IMR-90 (cell line): ENCODE measurements at places on chromosomes 2 and 18. TPM values are rescaled to one million over a fixed set of nuclear protein-coding genes. Genes with fewer than 3 reads are reported as not detected.

GRCh38 chr2:83386549-83386948 lies 1072.5 kb downstream of the SUCLG1 start:
- DNase-seq: no peak

DNA sequence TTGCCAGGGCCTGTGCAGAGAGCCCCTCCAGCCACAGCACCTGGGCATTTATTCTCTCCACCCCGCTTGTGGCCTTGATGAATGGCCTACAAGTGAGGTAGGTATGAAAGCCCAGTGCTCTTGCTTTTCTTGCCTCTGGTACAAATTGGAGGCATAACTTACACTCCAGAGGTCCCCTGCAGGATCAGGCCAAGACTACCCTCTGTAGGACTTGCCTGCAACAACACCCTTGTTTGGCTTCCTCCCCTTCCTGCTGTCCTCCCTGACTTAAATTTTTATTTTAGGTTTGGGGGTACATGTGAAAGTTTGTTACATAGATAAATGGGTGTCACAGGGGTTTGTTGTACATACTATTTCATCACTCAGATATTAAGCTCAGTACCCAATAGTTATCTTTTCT lies 95.7 kb downstream of the CDC42EP3 start:
- DNase-seq: no peak

- no peak for DNase-seq
Observed at GRCh38 chr2:136052369-136053362, 65.3 kb downstream of the CXCR4 start.

- no peak for DNase-seq
Observed at GRCh38 chr18:70068981-70069380, 121.3 kb upstream of the CD226 start.

DNA sequence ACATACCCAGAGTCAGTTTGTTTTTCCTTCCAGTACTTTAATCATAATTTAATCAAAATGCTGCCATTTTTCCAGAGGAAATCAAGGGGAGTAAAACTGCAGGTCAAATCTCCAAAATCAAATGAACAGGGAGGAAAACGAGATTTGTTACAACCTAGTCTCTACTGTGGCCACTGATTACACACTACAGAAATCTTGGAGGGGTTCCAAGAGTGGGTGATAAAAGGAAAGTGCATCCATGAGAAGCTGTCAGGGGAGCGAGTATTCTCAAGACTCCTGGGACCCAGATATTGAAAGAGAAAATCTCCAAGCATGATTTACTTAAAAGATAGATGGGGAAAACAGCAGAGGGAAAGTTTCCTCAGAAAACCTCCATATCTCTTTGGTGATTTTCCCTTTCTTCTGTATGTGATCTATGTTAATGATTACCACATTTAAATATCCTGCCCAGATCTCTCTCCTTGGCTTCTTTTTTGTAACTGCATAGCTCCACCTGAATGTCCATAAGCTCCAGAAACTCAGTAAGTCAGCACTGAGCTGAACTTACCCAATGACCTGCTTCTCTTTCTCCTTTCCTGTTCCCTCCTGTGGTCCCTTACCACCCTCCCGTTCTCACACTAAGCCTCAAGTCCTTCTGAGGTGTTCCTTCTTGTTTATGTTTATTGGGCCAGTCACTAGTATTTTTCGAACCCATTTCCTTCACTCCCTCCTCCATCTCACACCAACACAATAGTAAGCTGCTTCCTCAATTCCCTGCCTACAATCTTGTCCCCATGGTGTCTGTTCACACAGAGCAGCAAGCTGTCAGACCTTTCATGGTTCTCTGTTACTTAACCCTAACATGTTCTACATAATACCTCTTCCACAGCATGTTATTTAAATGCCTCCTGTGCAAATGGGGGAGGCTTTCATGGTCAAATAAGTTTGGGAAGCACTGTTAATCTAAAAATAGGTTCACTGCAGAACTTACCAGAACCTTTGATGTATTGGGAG lies 73.9 kb upstream of the TWSG1 start:
- DNase-seq: peak; percentile 5

- no peak for DNase-seq
Observed at GRCh38 chr2:3100386-3100785, 277.2 kb downstream of the EIPR1 start.

- no peak for DNase-seq
Observed at GRCh38 chr2:43306197-43306596, 79.8 kb upstream of the ZFP36L2 start.

- DNase-seq: peak; percentile 6
Observed at GRCh38 chr2:201639205-201639604, 4.1 kb downstream of the TMEM237 start.

DNA sequence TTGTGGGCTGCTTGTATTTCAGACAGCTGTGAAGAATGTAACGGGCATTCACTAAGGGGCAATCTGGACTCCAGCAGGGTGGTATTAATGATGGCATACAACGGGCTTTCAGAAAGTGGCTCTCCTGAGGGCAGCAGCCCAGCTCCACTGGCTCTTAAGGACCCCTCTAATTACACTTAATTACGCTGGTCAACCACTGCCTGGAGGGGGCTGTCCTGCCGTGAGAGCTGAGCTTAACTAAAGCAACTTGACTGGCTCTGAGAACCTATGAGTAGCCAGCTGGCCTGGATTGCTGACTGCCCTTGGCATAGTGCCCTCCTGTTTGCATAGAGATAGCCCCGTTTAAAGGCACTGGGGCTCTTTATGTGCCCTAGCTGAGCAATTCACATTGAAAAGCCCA lies 3.8 kb downstream of the LIPG start:
- DNase-seq: peak; percentile 16

DNA sequence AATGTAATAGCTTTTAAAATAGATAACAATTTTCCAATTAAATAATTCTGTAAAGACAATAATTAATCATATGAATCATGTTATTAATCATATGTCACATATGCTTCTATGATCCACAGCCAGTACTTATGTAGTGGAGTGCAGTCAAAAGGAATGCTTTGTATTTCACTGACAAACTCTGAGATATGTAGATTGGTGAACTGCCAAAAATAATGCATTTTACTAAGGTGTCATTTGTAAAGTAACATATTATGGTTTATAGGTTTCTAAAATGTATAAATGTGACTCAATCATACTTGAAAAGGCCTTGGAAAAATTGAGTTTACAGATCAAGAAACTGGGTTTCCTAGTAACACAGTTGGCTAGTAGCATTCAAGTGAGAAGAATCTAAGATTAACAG lies 93.8 kb upstream of the KCNH7 start:
- DNase-seq: no peak

DNA sequence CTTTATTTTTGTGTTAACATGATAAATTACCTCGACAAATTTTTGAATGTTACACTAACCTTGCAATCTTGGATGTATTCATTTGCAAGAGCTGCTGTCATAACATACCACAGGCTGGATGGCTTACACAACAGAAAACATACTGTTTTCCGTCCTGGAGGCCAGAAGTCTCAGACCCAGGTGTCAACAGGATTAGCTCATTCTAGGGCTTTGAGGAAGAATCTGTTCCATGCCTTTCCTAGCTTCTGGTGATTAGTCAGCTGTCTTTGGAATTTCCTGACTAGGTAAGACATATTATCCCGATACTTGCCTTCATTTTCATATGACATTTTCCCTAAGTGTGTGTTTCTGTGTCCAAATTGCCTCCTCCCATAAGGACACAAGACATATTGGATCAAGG lies 188.6 kb upstream of the CDH19 start:
- no peak for DNase-seq

GRCh38 chr18:56563568-56563967 lies 74.8 kb downstream of the TXNL1 start:
- no peak for DNase-seq

DNA sequence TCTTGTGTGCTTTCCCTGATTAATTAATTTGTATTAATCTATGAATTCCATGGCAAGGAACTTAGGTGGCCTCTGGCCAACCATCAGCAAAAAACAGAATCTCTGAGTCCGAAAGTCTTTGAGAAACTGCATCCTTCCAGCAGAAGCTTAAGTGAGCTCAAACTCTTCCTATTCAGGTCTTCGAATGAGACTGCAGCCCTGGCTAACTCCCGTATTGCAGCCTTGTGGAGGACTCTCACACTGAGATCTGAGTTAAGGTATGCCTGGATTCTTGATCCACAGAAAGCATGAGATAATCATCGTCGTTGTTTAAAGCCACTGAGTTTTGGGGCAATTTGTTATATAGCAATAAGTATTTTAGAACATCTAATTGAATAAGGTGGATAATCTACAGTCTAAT lies 1143.9 kb upstream of the NXPH2 start:
- DNase-seq: no peak

GRCh38 chr2:150135223-150135883 lies 352.1 kb downstream of the RND3 start:
- no peak for DNase-seq

GRCh38 chr18:13583576-13584550 lies 142.5 kb downstream of the FAM210A start:
- DNase-seq: no peak

GRCh38 chr2:221606424-221606823 lies 34.3 kb upstream of the EPHA4 start:
- DNase-seq: no peak

- peak; percentile 97 for DNase-seq
Observed at GRCh38 chr18:77101410-77102258, 30.9 kb downstream of the MBP start.

DNA sequence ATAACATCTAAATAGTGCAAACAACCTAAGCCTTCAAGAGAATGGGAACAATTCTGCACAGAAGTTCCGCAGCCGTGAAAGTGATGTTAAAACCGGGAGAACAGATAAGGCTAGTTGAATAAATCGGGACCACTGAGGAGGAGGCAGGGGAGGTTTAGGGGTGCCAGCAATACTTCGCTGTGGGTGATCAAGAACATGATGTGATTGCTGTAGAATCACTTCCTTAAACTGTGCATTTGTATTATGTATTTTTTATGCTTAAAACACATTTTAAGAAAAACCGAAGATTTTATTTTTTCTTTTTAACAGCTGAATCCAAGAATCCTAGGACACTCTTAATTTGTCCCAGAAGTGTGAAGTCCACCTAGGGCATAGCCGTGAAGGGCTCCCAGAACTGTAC lies 33.6 kb downstream of the TTC32 start:
- DNase-seq: no peak

DNA sequence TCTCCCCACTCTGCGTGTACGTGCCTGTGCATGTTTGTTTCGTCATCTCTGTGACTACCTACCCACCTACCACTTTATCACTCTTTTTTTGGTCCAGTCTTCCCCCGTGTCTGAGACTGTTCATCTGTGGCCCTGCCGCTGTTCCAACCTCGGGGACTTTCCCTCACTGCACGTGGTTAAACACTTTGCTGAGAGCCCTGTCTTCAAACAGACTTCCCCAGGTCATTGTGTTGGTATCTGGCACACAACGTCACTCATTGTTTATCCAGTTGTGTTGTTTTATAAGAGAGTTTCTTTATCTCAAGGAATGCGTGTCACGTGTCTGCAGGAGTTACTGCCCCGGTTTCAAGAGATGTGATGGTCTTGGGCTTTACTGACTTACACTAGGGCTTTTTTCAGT lies 262.0 kb upstream of the RASGRP3 start:
- DNase-seq: peak; percentile 87

GRCh38 chr2:64220265-64220664 lies 76.0 kb upstream of the PELI1 start:
- no peak for DNase-seq

DNA sequence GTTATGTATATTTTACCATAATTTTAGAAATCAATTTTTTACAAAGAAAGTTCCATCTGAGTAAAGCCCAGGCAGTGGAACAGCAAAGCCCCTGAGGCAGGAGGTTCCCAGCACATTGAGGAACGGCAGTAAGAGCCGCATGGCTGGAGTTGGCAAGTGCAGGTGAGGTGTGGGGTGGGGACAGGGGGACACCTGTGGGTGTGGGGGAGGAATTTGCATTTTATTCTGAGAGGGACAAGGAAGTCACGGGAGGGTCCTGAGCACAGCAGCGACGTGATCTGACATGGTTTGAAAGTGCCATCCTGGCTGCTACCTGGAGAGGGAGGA lies 16.1 kb upstream of the ADI1 start:
- DNase-seq: no peak

DNA sequence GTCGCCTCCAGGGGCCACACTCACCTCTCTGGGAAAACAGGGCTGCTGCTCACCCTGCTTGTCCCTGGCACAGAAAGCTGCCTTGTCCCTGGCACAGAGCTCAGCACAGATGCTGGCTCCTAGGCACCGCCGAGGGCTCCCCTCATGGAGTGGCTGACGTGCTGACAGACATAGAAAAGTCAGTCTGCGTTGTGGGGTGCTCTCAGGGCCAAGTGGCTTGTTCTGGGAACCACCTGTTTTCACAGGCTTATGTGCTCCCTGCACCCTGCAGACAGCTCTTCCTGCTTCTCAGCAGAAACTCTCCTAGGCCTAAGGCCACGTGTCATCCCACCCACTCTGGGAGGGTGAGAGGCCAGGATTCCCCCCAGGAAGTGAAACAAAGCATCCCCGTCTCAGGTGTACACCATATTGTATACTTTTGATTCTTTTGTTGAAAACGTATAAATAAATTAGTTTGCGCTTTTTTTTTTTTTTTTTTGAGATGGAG lies 84.7 kb upstream of the TMEM200C start:
- no peak for DNase-seq

DNA sequence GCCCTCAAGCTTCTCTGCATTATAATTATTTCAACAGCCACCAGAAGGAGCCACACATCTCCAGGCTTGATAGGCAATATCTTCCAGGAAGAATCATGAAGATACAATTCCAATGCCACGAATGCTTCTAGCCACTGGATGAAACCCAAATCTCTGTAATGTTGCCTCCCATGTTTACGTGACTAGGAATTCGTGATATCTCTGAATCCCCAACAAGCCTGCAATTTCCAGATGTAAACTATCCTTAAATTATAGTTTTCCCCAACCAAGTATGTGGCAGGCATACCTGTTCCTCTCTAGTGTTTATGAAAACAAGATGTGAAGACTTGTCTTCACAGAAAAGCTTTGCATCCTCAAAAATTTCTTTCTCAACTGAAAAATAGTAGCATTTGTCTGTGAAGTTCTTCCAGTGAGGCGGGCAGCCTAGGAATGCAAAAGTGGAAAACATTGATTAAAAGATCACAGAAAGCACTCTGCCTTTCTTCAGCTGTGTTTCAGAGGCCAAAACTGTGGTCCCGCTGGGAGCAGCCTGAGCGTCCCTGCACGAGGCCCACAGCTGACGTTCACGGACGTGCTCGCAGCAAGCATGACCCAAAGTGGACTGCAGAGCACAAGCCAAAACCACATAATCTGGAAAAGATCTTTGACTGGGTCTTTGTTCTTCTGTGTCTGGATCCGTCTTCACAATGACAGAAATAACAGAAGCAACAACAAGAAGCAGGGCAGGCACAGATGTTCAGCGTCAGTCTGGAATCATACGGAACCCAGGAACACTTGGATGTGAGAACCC lies 65.1 kb upstream of the THOC1 start:
- DNase-seq: no peak

GRCh38 chr18:49464718-49465598 lies 4.5 kb upstream of the DYM start:
- DNase-seq: peak; percentile 28

- DNase-seq: peak; percentile 30
Observed at GRCh38 chr2:176079831-176080539, 3.8 kb downstream of the EVX2 start.

COL6A3 gene
- 1,501 and 1,855 TPM in 2 replicates for total RNA-seq

DSEL gene
- 100 and 145 TPM in 2 replicates for total RNA-seq

NAT8 gene
- total RNA-seq: not detected in 2 replicates

POTEI gene
- not detected in 2 replicates for total RNA-seq

KLHL30 gene
- under 0.01 TPM in 1 of 2 replicates, not detected in the other for total RNA-seq

UGT1A3 gene
- total RNA-seq: not detected in 2 replicates

TTC21B gene
- 17.2 and 23.1 TPM in 2 replicates for total RNA-seq

SERPINB13 gene
- total RNA-seq: not detected in 2 replicates

SERPINB3 gene
- total RNA-seq: not detected in 2 replicates

GPR45 gene
- total RNA-seq: not detected in 2 replicates

CGREF1 gene
- total RNA-seq: 0.28 and 0.54 TPM in 2 replicates

TTC32 gene
- 1.1 and 1.9 TPM in 2 replicates for total RNA-seq

BMP10 gene
- not detected in 2 replicates for total RNA-seq

CAD gene
- total RNA-seq: 12.9 and 17.8 TPM in 2 replicates
